ENCODE measurements at places on chromosomes 5 and 9.
A peak's percentile ranks its signal among the peaks of the same experiment; 100 is the strongest.

DNA sequence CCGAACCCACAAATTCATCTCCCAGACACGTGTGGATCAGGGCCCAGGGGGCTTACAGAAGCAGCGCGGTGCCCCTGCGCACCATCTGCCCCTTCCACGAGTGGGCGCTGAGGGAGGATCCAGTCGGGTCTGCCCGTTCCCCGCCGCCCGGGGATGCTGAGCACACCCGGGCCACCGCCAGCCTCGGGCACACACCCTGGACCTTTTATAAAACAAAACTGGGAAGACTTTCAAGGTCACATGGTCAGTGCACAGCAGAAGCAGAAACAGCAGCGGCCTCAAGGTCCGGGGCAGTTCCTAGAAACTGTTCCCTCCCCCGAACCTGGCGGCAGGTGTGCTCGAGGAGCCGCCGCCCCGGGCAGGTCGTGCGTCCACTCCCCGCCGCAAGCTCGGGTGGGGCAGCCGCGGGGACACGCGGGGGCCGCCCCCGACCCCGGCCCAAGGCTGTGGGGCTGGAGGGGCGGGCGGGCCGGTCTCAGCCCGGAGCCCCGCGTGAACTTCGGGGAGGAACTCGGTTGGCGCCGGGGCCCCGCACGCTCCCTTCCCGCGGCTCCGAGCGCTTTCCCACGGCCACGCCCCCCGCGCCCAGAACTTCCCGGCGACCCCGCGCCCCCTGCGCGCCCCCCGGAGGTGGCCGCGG lies 633 bp upstream of the PPP1R26 start:
- no peak for DNase-seq

- DNase-seq, result no peak
Measured at GRCh38 chr9:70409800-70410199, 4.7 kb downstream of the KLF9 start.

GRCh38 chr9:3526997-3527940 lies 1.5 kb upstream of the RFX3 start:
- peak; percentile 31 for DNase-seq

DNA sequence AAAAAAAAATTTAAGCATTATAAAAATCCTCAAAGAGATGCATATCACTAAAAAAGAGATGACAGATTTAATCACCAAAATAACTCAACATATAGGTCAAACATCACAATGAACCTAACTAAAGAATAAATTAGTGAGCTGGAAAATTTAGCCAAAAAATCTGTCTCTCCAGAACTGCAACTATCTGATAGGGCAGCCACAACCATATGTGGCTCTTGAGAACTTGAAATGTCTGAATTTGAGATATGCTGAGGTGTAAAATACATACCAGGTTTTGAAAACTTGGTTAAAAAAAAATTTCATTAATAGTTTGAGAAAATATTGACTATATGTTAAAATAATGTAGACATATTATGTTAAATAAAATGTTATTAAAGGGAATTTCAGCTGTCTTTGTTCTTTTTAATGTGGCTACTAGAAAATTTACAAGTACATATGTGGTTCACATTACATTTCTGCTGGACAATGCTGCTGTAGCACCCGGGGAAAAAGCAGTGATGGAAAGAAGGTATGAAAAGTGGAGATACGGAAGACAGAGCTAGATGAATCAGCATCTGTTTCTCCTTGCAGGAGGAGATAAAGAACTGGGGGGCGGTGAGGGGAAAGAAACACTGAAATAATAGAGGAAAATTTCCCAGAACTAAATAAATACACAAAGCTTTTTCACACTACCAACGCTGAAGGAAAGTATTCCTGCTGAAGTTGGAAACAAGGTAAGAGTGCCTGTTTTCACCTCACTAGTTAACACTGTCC lies 66.1 kb downstream of the DCP2 start:
- DNase-seq, result no peak

DNA sequence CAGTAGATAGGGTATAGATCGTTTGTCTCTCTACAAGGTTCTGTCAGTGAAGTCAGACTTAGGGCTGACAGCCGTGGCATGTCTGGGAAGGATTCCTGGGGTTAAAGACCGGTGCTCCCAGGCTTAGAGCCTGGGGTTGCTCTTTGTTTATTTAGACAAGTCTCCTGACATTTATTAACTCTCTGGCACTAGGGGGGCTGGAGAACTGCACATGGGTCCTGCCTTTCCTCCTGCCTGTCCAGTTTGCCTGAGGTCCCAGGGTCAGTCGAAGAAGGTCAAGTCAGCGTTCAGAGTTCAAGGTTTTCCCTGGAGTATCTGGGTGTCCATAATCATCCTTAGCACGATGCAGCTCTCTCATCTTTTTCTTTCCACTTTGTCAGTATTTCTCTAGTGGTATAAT lies 5.6 kb downstream of the EGFLAM start:
- no peak for DNase-seq

- DNase-seq, result no peak
Measured at GRCh38 chr9:77647267-77648233, 572 bp downstream of the GNA14 start.

DNA sequence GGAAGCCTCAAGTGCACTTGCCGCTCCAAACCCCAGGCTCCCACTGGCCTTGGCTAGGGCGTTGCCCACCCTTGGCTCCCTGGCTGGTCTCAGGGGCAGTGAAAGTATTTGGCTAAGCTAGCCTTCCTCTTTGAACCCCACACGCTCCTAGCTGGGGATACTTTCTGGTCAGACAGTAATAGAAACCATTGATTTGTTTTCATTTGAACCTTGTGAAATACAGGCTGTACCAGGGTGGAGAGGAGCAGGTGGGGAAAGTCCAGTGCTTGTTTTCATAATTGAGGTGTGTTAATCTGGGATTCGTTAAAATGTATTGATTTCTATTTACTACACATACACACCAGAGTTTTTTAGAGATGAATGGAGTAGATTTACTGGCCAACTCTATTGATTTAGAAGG lies 45.9 kb upstream of the TRMT10B start:
- DNase-seq, result no peak

GRCh38 chr5:175712681-175713085 lies 54.8 kb downstream of the HRH2 start:
- DNase-seq, result no peak

DNA sequence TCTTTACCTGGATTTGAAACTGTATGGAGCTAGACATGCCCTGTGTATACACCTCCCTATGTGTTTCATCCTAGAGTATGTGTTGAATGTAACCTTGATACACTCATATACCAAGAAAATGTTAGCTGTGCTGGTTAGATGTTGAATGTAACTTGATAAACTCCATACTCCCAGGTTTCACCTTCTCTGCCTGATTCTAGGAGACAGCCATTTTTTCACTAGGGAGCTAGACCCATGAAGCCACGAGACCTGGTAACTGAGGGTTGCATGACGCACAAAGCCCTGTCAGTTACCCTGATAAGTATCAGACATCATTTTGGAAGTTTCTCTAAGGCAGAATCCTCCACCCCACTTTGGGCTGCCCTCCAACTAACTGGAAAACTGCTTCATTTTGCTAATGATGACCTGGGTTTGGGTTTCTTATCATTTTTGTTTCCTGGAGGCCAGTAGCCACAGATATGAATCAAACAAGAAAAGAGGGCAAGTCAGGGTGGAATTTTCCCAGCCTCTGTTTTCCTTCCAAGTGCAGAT lies 478.5 kb upstream of the KIF2A start:
- no peak for DNase-seq

GRCh38 chr5:54626407-54626806 lies 108.8 kb downstream of the SNX18 start:
- no peak for DNase-seq

DNA sequence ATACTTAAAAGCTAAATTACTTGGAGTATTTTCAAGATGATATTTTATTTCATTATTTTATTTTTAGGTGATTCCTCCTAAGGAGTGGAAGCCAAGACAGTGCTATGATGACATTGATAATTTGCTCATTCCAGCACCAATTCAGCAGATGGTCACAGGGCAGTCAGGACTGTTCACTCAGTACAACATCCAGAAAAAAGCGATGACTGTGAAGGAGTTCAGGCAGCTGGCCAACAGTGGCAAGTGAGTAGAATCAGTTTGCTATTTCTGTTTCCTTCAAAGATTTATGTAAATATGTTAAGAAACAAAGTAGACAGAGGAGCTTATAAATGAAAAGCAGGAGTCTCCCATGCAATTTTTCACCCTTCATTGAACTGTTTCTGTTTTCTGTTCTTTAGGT lies 47.8 kb downstream of the KDM4C start:
- DNase-seq, result no peak

DNA sequence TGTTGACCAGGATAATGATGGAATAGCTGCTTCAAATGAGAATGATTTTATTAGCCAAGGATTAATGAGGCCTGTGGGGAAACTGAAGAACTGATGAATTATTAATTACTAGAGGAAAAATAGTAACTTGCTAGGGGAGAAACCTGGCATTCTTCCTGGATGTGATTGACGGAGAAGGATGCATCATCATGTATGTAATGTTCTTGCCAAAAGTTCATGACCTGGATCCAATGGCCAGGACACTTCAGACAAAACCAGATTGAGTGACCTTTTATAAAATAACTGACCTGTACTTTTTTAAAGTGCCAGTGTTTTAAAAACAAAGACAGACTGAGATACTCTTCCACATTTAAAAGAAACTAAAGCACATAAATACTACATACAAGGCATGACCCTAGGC lies 23.7 kb downstream of the KIAA1191 start:
- no peak for DNase-seq

DNA sequence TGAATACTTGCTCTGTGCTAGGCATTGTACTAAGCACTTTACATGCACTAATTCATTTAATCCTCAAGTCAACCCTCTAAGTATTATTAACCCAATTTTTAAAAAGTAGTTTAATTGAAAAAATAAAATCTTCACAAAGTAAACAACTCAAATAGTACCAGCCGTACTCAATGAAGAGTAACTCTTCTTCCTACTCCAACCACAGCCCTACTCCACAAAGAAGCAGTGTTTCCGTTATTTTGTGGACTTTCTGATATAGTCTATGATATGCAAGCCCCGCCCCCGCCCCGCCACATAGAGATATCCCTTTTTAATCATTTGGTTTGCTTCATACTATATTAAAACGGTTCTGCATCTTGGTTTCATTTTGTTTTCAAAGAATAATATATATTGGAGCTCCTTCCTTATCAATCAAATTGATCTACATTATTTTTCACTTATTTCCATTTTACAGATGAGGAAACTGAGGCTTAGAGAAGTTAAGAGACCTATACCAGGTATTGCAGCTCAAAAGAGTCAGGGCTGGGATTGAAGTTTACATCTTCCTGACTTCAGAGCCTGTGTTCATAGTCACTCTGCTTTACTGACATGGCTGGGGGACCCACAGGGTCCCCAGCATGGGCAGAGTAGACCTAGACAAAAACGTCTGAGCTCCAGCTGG lies 78.6 kb downstream of the PCDH1 start:
- no peak for DNase-seq

- DNase-seq, result no peak
Measured at GRCh38 chr9:22037954-22038690, 29.0 kb upstream of the CDKN2B start.

- no peak for DNase-seq
Measured at GRCh38 chr5:169970339-169970738, 10.0 kb downstream of the INSYN2B start.

- peak; percentile 96 for DNase-seq
Measured at GRCh38 chr9:755454-756381, 85.8 kb upstream of the DMRT1 start.

- DNase-seq, result no peak
Measured at GRCh38 chr5:123097871-123098735, 9.1 kb downstream of the PRDM6 start.

GRCh38 chr5:135467051-135467625 lies 15.0 kb upstream of the TIFAB start:
- DNase-seq, result no peak

DNA sequence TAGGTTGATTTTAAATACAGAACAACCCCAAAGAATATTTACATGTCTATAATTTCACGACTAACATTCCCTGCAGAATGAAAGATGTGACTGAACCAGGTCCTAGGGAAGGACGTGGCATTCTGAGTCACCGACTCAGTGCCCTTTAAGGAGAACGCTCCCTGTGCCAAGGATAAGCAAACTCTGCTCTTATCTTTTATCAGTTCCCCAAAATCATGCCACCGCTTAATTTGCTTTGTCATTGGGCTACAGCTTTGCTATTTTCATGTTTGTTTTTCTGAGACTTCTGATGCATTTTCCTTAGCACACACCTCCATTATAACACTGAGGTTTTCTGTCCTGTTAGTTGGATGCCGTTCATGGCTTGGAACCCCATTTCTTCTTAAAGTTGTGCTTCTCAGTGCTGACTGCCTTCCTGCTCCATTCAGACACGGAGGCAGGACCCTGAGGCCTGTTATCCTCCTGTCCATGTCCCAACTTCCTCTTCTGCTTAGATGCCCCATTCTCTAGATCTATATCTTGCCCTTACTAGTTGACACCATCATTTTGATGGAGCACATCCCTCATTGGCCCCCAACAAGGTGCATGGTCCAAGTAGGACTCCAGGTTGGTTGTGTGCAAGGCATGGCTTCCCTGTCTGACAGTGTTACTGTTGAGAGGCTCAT lies 11.2 kb upstream of the SEMA4D start:
- DNase-seq, result no peak

GRCh38 chr5:140345919-140346347 lies 470 bp downstream of the HBEGF start:
- DNase-seq, result peak; percentile 46

DNA sequence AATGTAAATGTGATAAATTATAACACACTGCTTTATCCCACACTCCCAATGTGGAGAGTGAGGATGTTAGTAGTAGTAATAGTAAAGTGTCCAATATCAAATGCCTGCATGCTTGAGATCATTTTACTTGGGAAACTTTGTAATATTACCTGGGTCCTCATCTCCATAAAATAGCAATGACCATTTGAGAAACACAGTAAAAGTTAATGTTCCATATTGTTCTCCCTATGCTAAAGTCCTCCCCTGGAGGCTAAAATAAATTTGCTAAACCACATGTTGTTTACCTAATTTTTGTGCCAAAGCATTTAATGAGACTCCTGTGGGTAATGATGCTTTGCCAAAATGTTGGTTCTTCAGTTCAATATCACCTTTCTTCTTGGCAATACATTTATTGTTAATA lies 291.2 kb downstream of the CDH10 start:
- no peak for DNase-seq

GRCh38 chr5:167440846-167441245 lies 850.6 kb upstream of the WWC1 start:
- no peak for DNase-seq

GRCh38 chr9:36040271-36040925 lies 3.7 kb downstream of the RECK start:
- no peak for DNase-seq

DNA sequence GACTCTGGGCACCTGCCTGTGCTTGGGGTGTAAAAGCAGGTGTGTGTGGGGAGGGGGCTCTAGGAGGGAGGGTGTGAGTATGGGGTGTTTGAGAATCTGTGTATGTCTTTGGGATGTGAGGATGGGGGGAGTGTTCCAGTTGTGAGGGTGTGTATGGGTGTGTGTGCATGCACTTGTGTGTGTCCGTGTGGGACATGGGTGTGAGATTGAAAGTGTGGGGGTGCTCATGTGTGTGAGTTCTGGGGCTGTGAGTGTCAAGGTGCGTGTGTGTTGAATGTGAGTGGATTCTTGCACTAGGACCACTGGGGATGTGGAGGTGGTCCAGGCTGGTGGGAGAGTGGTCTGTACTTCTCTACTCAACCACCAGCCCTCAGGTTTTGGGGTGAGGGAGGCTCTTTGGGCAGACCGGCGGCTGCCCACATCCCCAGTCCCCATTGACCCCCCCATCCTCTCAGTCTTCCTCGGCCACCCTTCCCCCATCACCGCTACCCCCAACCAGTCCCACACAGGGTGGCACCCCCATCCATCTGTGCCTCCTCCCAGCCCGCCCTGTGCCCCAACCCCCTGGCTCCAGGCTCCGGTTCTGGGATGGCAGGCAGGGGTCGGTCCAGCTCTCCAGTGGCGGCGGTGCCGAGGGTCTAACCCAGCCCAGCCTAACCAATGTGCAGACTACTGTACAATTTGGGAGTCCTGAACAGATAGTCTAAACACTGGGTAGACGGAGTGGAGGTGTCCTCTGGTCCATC lies 31.5 kb downstream of the GOLGA2 start:
- no peak for DNase-seq
